ENCODE measurements at places on chromosomes 3 and 15. TPM values are rescaled to one million over a fixed set of nuclear protein-coding genes. Genes with fewer than 3 reads are reported as not detected.

Gene DGKG
- 15.3 TPM for polyA plus RNA-seq

Gene NEDD4
- polyA plus RNA-seq: 52.7 TPM

- DNase-seq: no peak
Measured at GRCh38 chr15:24835301-24835700, 119.5 kb upstream of the SNRPN start.

DNA sequence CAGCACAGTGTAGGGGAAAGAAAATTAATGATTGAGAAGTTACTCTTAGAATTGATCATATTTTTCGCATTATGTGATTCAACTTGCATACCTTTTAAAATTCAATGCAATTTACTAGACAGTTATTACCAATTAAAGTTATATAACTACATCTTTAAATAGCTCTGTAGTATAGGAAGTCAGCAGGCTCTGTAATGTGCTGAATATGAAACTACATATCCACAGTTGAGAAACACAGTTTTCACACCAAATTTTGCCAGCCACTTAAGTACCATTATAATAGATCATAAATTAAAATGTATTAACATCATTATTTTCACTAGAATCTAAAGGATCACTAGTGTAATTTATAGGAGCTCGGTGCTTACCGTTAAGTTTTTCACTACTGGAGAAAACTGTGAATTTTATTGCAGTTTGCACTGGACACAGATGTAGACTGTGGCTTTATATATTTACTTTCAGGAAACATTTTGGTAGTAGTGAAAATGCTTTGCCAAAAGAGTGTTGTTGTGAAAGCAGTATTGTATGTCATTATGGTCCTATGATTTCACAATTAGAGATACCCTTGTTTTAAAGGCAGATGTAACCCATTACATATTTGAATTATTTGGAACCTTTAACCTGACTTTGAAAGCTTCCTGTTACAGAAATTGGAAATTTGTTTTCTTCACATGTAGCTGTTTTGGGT, 113.6 kb downstream of the PLCL2 start:
- DNase-seq: no peak

DNA sequence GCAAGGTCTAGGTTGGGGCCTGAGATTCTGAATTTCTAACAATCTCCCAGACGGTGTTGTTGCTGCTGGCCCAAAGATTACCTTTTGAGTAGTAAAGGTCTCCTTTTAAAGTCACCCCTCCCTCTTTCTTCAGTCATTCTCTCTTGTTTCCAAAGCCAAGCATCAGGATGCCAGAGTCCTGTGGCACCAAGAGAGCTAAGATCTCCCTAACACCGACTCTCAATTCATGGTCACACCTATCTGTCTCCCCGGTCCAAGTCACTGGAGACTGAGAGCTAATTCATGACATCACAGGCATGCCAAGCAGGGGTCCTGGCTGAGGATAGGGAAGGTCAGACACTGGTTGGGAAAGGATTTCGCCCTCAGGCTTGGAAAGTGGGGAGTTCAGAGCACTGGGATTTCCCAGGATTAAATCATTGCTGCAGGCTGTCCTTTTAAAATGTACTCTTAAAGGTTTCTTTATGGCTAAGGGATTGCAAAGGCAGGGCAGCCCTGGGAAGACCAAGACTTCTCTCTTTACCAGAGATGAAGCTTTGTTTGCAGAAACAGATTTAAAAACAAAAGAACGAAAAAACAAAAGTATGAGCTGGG, 7.3 kb downstream of the SHOX2 start:
- no peak for DNase-seq

GRCh38 chr3:119063471-119063870, 28.8 kb upstream of the IGSF11 start:
- DNase-seq: no peak

Gene NOX5
- polyA plus RNA-seq: 0.17 TPM

Gene C2CD4B
- polyA plus RNA-seq: 0.45 TPM

- no peak for DNase-seq
Measured at GRCh38 chr3:72340056-72340455, 508.2 kb downstream of the SHQ1 start.

- no peak for DNase-seq
Measured at GRCh38 chr3:105836533-105836932, 32.3 kb downstream of the CBLB start.

DNA sequence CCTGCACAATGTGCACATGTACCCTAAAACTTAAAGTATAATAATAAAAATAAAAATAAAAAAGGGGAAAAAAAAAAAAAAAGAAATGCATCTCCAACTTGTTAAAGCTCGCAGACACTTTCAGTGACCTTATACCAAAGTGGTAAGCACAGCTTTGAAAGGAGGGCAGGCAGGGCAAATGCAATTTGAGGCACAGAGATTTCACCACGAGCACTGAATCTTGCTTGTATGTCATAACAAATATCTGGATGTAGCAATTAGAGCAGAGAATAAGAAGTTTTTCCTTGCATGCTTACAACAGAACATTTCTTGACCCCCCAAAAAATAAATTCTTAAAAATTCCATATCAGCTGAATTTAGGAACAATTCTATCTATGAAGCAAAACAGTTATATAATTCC, 66.5 kb downstream of the FBN1 start:
- DNase-seq: no peak

DNA sequence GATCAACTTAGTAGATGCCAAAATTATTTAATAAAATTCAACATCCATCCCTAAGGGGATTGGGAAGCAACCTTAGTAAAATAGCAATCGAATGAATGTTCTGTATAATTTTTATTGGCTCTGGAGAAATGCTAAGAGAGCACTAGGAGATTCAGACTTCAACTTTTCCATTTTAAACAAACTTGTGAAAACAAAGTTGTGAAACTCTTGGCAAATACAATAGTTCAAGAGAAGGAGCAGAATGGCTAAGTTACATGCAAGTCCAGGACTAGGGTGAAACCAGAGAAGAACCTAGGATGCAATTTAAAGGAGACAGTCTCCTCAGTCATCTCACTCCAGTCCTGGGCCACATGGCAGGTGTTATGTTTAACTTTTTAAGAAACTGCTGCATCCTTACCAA, 16.7 kb upstream of the ZNF280D start:
- no peak for DNase-seq
